Jurkat, Clone E6-1 (cell line): ENCODE measurements at places on chromosomes 5 and 9.

- no peak for DNase-seq
These were observed 46.9 kb upstream of the APC start for GRCh38 chr5:112690605-112691338.

DNA sequence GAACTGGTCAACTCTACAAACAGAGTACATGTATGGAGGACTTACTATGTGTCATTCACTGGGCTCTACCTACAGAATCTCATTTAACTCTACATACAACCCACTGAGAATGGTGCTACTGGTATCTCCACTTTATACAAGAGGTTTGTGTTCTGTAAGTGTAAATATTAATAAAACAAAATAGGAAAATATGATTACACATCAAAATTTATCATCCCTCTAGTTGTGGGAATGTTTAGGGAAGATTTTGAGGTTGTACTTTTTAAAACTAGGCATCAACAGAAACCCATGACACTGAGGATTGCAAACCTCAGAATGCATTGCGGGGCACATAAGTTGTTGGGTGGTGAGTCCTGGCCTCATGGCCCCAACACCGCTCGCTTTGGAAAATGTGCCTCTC, 11.7 kb downstream of the SH3RF2 start:
- DNase-seq: no peak

DNA sequence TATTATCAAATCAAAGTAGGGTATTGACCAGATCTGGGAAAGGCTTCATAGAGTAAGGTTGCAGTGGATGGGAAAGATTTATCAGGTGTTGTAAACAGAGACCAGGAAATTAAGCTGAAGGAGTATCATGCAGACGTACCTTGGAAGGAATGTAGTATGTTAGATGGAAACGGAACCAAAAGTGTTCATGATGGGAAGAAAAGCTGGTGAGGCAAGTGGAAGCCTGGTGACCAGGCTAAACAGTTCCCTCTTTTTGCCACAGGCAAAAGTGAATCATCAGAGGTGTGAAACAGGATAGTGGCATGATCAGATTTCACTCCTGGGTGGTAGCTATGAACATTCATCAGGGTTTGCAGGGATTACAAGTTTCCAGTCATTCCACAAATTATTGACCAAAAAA, 780.1 kb upstream of the DMAC1 start:
- DNase-seq: no peak

DNA sequence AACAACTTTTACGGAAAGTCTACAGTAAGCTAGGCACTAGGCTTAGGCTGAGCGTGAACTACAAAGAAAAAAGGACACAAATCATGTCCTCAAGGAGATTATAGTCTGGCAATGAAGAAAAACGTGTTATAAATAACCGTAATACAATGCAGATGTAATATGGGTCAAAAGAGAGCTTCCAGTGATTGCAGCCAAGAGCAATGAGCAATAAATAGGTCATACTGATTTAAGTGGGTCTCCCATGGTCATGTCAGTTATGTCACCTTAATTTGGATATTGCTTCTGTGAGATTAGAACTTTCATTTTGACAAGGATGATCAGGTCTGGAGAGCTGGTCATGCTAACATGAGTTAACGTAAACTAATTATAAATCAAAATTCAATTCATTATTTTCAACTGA, 158.6 kb upstream of the GNA14 start:
- DNase-seq: no peak

- DNase-seq: no peak
These were observed 7.6 kb downstream of the IFNB1 start for GRCh38 chr9:21070171-21070571.

GRCh38 chr5:130116462-130116861, 212.2 kb downstream of the CHSY3 start:
- DNase-seq: no peak

DNA sequence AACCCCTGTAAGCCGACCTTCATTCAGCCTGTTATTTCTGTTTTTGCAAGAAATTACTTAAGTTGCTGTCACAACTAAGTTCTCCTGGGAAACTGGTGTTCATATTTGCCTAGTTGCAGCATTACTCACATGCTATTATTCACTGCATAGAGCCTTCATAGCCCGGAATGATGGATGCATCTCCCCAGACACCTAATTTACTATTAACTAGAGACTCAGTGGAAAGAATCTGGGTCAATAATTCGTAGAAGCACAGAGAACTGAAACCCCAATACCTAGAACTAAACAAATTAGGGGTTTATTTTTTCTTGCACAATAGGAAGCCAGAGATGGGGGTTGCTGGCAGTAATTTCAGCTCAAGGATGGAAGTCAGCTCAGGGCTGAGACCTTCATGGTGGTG, 45.7 kb upstream of the FAM170A start:
- DNase-seq: no peak

DNA sequence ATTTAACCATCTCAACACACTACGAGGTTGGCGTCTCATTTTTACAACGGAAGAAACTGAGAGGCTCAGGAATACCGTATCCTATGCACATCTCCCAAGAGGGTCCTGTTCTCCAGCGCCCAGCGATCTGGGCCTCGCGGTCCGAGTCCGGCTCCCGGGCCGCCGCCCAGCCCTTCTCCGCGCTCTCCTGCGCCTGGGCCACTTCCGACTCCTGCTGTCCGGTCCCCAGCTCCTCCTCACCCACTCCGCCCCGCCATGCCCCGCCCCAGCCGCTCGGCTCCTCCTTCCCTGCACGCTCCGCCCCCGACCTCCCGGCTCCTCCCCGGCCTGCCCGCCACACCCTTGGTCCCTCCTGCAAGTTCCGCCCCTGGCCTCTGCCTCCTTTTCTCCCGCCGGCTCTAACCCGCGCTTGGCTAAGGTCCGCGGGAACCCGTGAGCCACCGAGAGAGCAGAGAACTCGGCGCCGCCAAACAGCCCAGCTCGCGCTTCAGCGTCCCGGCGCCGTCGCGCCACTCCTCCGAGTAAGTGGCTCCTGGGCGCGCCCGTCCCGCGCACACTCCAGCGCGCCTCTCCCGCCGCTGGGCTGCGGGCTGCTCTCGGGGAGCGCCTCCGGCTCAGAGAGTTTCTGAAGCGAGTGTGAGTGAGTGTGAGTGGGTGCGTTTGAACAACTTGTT, 87.3 kb upstream of the TNFAIP8 start:
- peak; percentile 82 for DNase-seq

DNA sequence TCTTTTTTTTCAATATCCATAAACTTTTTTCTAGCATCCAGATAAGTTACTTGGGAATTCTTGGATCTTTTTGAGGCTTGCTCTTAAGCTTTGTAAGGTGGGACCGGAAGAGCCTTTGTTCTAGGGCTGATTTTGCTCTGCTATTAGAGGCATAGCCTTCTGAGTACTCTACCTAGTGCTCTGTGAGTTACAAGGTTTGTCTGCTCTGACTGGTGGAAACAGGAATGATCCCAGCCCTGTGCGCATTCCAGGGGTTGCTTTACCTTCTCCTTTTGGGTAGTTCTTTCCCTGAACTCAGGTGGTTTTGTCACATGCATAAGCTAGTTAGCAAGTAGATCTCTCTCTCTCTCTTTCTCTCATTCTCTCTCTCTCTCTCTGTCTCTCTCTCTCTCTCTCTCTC, 180.8 kb upstream of the PCSK5 start:
- DNase-seq: no peak

DNA sequence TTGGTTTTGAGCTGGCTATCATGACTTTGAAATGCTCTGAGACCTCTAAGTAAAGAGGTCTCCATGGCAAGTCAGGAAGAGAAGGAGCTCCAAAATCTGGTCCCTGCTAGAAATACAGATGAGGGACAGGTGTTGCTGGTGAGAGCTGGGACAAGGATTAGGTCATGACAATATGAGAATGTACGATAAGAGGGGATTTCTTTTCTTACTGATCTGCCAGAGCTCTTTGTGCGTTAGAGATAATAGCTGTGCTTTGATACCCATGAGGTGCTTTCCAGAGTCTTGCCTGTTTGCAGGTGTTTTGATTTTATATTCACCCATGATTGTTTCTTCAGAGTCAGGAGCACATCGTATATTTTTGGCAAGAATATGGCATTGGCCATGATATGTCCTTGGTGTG, 56.5 kb downstream of the ANKRD33B start:
- DNase-seq: no peak

- DNase-seq: no peak
These were observed 367.1 kb upstream of the MPDZ start for GRCh38 chr9:13646500-13647021.

- no peak for DNase-seq
These were observed 31.3 kb downstream of the PARP8 start for GRCh38 chr5:50697739-50698138.

DNA sequence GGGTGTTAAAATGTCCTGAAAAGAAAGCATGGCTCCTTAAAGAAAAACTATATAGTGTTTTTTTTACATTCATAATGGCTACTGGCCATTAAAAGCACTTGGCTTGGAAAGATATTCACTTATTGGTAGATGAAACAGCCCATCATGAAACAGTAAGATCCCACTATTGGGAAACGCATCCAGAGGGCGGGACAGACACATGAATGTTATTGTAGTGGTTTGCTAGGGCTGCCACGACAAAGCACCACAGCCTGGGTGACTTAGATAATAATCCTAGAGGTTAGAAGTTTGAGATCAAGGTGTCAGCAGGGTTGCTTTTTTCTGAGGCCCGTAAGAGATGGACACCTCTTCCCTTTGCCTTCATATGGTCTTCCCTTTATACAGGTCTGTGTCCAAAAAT, 139.4 kb upstream of the ANKH start:
- no peak for DNase-seq

DNA sequence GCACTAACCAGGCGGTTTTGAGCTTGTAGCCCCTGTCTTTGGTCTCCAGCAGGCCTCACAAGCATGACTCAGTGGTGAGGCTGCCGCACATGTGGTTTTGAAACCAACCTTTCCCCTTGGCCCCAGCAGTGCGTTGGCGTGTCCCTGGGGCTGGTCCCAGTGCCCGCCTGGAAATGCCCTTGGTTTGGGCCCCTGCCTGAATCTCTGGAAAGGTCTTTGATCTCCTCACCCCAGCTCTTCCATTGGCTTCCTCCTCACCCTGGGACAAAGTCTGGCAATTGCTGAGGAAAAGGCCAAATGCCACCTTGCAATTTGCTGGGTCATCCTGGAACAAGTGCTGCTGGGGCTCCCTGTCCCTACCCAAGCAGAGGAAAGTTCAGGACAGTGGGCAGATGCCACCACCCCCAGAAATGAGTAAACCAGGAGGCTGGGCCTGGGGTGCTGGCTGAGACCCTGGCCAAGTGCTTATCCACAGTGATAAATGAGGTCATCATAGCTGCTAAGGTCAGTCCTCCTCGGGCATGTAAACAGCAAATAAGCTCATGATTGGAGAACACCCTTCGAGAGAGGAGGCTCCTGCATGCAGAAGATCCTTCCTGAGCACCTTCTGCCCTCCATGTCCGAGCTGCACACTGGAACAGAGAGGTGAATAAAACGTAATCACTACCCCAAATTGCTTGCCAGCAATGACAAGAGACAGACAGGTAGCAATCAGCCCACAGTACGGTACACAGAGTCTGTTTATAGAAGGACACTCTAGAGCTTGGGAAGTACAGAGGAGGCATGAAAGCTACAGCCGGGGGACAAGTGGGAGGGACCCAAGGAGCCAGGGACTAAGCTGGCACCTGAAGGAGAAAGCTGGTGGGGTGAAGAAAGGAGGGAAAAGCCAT, 98.9 kb upstream of the CPEB4 start:
- no peak for DNase-seq

DNA sequence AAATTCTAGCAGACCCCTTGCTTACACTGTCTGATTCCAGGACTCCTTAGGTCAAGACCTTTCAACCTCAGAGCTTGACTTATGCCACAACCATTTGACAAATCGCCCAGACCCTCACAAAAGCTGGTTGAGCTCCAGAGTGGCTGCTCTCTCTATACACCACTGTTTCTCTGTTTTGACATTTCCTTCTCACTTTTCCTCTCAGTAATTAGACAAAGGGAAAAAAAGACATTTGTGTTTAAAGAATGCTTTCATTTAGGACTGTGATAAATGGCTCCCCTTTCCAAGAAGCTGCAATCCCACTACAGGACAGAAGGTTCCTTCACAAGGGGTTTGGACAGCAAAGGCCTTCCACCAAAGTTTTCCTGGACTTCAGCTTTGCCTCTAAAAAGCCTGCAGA, 601.3 kb downstream of the NR2F1-AS1 start:
- DNase-seq: no peak

DNA sequence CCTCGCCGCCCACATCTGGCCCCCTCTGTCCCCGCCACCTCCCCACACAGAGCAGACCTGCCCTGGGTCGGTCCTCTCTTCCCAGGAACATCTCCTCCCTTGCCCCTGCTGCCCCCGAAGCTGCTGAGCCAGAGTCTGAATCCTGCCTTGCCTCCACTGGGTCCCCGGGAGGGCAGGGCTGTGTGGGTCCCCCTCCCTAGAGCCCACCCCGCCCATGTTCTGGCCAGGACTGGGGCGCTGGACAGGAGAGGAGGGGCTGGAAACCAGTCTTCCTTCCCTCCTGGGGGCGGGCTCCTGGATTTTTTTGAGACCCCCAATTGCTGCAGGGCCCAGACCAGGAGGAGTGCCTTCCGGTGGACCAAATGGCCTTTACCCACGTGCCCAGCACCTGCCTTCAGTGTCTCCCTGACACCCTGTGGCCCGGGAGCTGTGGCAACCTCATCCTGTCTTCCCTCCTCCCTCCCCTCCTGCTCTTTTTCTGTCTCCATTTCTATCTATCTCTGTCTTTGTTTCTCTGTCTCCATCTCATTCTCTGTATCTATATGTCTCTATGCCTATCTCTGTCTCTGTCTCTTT, 12.1 kb downstream of the MRPL36 start:
- no peak for DNase-seq

GRCh38 chr5:26482076-26482809, 556.1 kb downstream of the CDH9 start:
- no peak for DNase-seq

DNA sequence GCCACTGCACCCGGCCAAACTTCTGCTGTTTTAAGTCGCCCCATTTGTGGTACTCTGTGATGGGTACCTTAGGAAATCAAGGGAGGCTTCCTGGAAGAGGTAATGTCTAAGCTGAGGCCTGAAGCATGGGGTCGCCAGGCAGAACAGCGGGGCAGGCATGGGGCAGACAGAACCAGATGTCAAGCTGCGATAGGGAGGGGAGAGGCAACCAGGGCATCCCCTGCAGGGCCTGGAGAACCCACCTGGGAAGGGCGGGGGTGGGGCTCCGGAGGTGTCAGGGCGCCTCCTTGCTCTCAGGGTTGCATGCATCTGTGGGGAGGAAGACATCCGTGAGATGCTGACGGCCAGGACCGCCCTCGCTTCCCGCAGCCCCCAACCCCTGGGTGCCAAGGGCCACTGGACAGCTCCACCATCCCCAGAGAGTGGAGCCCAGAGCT, 2.8 kb downstream of the LCN15 start:
- DNase-seq: no peak

DNA sequence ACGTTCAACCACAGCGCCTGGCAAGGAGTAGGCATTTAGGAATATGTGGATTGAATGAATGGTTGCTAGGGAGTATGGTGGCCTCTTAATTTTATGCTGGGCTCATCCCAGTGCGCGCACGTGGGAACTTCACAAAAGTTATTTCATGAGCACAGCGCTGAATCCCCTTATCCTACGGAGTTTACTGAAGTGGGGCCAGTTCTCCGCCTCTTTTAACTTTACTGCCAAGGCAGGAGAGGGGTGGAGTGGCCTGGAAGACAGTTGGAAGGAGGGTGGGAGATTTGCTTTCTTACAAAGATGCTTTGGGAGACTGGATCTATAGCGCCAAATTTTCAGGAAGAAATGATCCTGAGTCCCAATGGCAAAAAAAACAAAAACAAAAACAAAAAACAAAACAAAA, 326.5 kb downstream of the SH3GL2 start:
- DNase-seq: no peak

GRCh38 chr9:109182940-109183798, 16.1 kb upstream of the FRRS1L start:
- DNase-seq: peak; percentile 30
